ENCODE measurements at places on chromosomes 5 and 9. TPM values are rescaled to one million over a fixed set of nuclear protein-coding genes. Genes with fewer than 3 reads are reported as not detected.

DNA sequence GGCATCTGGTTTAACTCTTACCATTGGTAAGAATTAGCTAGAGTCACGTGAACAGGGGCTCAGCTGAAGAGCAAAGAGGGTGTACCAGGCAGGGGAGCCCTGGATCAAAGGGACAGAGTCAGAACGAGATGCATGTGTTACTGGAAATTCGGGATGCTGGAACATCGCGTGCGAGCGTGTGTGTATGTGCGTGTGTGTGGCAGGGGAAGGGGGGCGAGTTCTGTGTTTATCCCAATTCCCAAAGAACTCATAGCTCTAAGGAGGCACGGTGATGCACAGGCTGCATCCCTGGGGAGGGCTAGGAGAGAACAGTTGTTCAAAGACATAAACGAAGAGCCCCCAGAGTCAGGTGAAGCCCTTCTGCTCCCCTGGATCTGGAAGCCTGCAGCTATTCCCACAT, 353.3 kb downstream of the GADD45G start:
- no peak for DNase-seq

Gene BARHL1
- not detected for polyA plus RNA-seq

DNA sequence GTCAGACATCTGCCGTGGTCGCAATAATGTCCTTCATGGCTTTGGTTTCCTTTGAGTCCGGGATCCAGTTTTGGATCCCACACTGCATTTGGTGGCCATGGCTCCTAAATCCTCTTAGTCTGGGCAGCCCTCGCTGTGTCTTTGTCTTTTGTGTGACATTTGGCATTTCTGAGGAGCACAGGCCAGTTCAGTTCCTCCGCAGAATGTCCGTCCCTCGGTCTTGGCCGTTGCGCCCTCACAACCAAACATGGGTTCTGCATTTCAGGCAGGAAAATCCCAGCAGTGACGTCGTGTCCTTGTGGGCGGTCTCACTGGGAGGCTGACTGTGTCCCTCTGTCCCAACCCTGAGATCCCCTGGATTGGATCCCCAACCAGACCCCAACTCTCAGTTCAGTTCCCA, 172.9 kb upstream of the PPP1R26 start:
- DNase-seq, result no peak

GRCh38 chr5:177512736-177513380, 3.2 kb upstream of the DOK3 start:
- no peak for DNase-seq

GRCh38 chr5:83256091-83256780, 178.9 kb downstream of the XRCC4 start:
- DNase-seq, result no peak

Gene IL9
- polyA plus RNA-seq, result not detected

Gene MEIKIN
- not detected for polyA plus RNA-seq

DNA sequence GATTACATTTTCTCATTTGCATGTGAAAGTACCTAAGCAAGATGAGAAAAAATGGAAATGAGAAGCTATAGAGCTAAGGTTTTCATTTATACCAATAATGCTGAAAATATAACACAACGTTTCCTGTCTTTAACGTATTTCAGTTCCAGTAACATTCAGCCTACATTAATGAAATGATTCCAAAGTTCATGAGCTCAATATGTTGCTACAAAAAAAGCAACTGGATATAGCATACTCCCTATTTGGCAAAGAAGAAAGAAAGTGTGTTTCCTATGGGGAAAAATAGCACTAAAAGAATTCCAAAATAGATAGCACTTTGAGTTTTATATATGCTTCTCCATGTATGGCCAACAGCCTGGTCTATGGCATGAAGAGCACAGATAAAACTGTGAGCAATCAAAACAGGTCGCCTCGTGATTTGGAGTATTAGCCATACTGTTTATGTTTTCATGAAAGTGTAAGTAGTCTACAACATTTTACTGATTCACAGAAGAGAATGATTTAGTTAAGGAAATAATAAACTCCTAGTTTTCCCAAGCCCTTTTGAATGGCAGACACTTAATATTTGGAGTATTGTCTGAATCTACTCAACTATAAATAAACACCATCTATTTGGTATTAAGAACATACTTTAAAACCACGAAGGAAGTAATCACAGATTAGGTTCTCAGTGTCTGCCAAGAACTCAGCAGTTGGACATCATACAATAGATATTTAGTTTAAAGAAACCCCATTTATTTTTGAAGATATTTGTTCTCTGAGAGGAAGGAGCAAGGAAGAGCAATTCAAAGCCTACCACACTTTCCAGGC, 258.7 kb upstream of the RASA1 start:
- DNase-seq, result peak; percentile 61

- DNase-seq, result no peak
Observed at GRCh38 chr5:175436359-175436758, 7.6 kb downstream of the DRD1 start.

Gene RMRP
- not detected for polyA plus RNA-seq

DNA sequence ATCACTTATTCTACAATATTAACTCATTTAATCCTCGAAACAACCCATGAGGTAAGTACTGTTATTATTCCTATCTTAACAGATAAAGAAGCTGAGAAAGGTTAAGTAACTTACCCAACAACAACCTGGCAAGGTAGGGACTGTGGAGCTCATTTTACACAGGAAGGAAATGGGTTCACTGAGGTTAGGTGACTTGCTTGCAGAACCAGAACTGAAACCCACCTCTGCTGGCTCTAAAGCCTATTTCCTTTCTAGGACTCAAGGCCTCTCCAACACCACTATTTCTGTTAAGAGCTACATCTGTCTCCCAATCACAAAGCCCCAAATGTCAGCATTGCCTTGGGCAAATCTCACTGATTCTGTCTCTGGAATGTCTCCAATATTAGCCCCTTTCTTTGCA, 38.9 kb upstream of the IFNK start:
- DNase-seq, result no peak

Gene CNTFR
- polyA plus RNA-seq, result 46.5 TPM

Gene ASS1
- polyA plus RNA-seq, result 83.0 TPM

DNA sequence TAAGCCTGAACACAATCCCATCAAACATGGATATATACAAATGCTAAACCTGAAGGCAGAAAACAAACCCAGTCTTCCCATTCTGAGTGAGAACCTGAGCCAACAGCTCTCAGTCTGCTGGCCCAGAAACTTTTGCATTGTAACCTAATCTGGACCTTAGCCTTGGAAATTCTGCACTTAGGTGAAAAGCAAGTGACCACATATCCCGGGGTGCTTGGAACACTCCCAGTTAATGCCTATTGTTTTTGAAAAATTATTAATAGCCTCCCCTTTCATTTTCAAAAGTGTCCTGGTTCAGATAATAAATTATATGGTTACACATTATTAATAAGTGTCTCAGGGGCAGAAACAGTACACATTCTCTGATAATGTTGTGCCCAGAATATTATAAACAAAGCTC, 228.3 kb upstream of the TARS1 start:
- DNase-seq, result no peak

Gene LCN10
- polyA plus RNA-seq, result 9.6 TPM

GRCh38 chr5:32909207-32909606, 198.1 kb downstream of the NPR3 start:
- DNase-seq, result no peak
